ENCODE measurements at places on chromosomes 6 and 20. TPM values are rescaled to one million over a fixed set of nuclear protein-coding genes. Genes with fewer than 3 reads are reported as not detected.

The RGS17 gene
- total RNA-seq = 3.2 TPM

The TTLL9 gene
- total RNA-seq = not detected

The CST11 gene
- not detected for total RNA-seq

The OXT gene
- total RNA-seq = not detected

The EBF4 gene
- total RNA-seq = 0.10 TPM

The GSTA1 gene
- 0.68 TPM for total RNA-seq

Measured in RPMI7951 (cell line).